RWPE1 (cell line): ENCODE measurements at places on chromosomes 3 and 15.

DNA sequence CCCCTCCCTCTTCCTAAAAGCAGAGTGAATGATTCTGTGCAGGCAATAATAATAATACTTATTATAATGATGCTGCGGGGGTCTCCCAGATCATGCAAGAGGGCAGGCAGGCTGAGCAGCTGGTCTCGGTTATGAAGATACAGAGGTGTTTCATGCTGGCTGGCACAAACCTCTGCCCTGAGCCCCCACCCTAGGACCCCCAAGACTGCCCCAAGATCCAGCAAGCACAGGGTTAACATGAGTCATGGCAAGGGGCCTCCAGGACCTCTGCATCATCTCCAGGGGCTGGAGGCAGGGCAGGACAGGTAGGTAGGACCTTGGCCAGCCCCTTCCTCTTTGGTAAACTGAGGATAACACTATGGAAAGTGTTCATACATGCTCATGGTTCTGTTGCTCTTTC lies 2.7 kb downstream of the MGLL start:
- DNase-seq, result no peak

GRCh38 chr3:102195198-102195948 lies 239.4 kb upstream of the ZPLD1 start:
- peak; percentile 76 for DNase-seq

GRCh38 chr3:15708882-15709677 lies 88.7 kb downstream of the ANKRD28 start:
- DNase-seq, result no peak

- DNase-seq, result no peak
Measured at GRCh38 chr15:29299784-29300183, 30.2 kb upstream of the NSMCE3 start.

- no peak for DNase-seq
Measured at GRCh38 chr3:61522626-61523025, 38.7 kb upstream of the PTPRG start.

GRCh38 chr15:85760049-85760448 lies 34.7 kb downstream of the KLHL25 start:
- DNase-seq, result no peak

- no peak for DNase-seq
Measured at GRCh38 chr3:84946240-84946639, 12.5 kb upstream of the CADM2 start.

DNA sequence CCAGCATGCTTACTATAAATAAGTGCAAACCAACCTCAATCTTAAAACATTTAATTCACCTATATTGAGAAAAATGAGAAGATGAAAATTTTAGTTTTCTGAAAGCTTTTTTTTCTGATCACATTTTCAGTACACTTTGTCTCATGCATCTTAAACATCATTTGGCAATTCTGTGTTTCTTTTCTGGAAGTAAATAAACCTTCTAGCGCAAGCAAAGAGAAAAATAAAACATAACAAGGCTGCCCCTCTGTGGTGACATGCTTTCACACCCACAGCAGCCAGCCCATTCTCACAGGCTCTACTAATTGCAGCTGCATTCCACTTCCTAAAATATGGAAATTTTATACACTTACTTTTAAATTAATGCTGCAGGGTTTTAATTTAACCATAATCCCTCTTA lies 90.1 kb downstream of the NEK10 start:
- DNase-seq, result no peak

DNA sequence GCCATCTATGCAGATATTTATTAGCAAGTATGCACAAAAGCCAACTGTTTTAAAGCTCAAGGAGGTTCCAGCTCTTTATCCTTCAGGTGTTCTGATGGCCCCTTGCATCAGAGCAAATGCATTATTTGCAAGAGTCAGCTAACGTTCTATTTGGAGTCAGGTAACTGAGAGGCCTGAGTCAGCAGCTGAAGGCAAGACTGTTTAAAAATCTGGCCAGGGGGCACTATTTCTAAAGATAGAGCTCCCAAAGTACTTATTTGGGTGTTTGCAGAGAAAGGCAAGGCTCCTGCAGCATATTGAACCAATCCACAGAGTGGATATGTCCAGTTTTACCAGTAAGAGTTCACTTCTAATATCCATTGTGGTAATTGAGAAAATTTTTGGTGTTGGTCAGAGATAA lies 146.1 kb downstream of the LRTM1 start:
- no peak for DNase-seq

DNA sequence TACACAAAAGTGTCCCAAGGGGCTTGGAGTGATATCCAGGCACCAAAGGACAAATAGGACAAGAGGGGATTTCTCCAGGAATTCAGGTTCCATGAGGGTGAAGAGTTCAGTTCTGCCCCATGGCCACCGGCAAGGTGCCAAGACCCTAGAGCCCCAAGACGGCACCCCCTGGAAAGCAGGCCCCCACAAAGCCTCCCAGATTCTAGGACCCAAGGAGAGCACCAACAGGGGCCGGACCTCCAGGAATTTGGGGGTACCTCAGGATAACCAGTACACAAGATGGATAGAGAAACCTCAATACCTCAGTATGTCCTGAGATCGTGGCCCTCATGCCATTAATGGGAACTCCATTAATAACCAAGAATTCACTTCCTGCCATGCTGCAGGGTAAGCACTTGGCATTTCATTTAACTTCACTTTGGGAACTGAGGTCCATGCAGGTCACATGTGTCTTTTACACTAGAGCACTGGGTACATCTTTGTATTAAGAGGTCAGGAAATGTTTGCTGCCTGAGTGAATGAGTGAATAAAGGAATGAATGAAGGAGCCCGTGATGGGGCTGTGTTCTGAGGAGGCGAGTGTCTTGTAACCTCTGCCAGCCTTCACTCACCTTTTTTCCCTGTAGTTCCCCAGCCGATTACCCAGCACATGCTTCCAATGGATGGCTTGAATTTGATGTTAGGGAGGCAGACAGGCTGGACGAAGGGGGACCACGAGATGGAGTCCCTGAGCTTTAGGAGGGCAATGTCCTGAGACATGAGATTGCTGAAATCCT lies 15.5 kb upstream of the PRSS50 start:
- no peak for DNase-seq

GRCh38 chr3:140955645-140956044 lies 14.0 kb downstream of the SLC25A36 start:
- no peak for DNase-seq

- DNase-seq, result peak; percentile 33
Measured at GRCh38 chr15:84947947-84948830, 33.5 kb upstream of the PDE8A start.

GRCh38 chr3:40043444-40043755 lies 234.0 kb downstream of the MYRIP start:
- peak; percentile 34 for DNase-seq

DNA sequence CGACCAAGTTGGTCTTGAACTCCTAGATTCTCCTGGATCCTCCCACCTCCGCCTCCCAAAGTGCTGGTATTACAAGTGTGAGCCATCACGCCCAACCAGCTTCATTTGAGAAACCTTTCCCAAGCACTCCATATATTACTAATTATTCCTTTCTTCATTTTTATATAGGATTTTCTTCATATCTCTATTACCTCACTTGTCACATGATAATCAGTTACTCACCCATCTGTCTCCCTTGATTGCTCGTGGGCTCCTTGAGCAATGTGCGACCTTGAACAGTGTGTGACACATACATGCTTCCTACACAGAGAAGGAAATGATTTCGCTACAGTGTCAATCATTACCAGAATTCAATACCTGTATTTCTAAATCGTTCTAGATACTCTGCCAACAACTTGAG lies 110.7 kb upstream of the C2CD4B start:
- DNase-seq, result no peak

- DNase-seq, result no peak
Measured at GRCh38 chr3:71568207-71568606, 15.3 kb downstream of the FOXP1 start.

DNA sequence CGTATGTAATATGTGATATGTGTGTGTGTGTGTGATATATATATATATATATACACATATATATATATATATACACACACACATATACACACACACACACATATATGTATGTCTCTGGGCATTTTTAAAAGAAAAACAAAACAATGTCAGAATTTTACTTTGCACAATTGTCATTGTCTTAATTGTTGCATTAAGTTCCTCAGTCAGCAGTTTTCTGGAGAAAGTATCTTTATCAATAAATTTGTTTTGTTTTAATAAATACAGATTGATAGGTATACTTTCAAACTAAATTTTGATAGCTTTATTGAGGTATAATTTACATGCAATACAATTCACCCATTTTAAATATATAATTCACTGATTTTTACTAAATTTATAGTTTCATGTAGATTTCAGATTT lies 62.9 kb upstream of the SENP5 start:
- no peak for DNase-seq

DNA sequence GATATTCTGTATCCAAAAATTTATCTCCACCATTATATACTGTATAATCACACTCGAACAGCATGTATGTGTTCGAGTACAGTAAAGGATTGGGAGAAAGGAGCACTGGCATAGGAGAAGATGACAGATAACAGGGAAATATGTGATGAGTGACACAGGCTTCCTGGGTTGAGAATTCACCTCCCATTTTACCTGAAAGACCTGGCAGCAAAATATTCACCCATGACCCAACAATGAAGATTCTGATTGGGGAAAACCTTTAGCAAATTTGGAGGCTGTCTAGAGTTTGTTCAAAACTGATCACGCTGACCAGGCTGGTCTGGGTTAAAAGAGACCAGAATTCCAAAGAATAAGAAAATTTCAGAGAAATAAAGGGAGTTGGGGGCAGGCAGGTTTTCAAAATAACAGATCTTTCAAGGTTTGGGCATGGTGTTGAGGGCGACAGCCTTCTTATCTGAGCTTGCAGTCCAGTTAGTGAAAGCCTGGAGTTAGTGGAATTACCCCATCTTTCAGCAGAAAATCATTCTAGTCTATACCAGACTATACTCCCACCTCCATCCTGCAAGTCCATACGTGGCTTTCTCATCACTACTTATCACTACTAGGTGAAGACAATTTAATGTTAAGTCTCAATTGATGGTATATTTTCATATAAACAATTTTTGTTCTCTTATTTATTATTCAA lies 42.8 kb upstream of the RSL24D1 start:
- no peak for DNase-seq

DNA sequence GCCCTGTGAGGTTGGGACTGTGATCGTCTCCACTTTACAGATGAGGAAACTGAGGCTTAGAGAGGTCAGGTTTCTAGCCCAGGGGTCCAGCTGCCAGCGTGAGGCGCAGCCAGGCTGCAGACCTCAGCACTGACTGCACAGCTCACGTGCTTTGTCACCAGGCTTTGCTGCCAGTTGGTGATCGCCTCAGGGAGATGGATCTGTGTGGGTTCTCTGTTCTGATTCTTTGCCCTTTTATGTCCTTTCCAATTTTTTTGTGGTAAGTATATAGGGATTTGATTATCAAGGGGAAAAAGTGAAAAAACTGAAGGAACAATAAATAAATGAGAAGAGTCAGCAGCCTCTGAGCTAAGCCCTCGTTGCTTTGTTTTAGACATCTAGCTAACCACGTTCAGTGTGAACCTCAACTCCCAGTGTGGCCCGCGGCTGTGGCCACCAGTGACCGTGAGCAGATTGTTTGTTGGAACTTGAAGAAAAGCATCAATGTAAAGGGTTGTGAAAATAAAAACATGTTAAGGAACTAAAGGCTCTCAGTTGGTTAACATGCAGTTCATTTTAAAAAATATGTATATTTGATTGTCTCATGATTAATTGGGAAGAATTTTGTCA lies 117.6 kb downstream of the PDE8A start:
- DNase-seq, result no peak

- DNase-seq, result no peak
Measured at GRCh38 chr15:63292771-63293170, 15.4 kb downstream of the APH1B start.

GRCh38 chr3:32502946-32503286 lies 264 bp upstream of the CMTM6 start:
- DNase-seq, result no peak

GRCh38 chr3:56125358-56126005 lies 342.8 kb downstream of the ERC2 start:
- DNase-seq, result peak; percentile 46

- no peak for DNase-seq
Measured at GRCh38 chr3:138213398-138214085, 26.4 kb downstream of the ARMC8 start.

- no peak for DNase-seq
Measured at GRCh38 chr3:39317571-39318169, 11.8 kb upstream of the CCR8 start.

GRCh38 chr3:95407709-95408463 lies 1345.0 kb downstream of the NSUN3 start:
- DNase-seq, result no peak

DNA sequence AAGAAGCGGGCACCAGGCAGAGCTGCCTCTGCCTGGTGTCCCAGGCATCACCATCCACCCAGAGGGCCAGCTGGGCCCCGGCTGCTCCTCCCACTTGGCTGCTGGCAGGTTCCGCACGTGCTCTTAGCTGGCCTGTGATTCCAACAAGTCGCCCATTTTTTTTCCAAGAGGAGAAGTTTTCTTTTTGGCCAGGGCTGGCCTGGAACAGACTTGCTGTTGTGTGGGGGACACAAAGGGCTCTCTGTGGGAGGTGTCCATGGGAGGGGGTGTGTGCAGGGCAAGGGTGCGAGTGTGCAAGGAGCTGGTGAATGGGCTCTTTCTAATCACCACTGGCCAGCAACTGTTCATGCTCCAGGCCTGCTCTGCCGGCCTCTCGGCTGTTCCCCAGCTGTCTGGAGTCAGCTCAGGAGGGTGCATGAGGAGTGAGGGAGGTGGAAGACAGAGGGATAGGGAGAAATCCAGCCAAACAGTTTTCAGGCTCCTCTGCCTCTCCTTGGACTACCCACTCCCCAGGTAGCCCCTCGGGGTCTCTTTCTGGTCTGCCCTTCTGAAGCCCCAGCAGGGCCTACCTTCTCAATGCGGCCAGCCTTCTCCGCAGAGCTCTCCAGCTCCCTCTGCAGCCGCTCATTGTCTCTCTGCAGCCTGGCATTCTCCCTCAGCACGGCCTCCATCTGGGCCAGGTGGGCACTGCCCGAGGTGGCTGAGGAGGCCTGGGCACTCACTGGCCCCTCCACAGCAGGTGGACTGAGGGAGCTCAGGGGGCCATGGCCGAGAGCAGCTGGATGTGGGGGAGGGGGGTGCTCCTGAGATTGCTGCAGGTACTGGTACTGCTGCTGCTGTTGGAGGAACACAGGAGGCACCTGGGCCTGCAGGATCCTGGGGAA lies 7.1 kb downstream of the AMOTL2 start:
- DNase-seq, result no peak

DNA sequence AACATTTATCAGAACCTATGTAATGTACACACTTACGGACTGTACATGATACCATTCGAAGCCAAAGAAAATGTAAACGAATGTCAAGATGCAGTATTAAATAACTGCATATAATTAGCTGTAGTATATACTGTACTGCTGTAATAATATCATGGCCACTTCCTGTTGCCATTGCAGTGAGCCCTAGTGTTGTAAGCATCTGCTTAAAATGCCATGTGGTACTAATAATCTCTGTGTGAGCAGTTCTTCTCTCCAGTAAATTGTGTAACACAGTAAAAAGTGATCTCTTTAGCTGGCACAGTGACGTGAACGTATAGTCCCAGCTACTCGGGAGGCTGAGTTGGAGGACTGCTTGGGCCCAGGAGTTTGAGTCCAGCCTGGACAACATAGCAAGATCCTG lies 8.6 kb downstream of the SPG11 start:
- DNase-seq, result no peak
